CD14-positive monocyte (primary cell): ENCODE measurements at places on chromosomes 4 and X.

DNA sequence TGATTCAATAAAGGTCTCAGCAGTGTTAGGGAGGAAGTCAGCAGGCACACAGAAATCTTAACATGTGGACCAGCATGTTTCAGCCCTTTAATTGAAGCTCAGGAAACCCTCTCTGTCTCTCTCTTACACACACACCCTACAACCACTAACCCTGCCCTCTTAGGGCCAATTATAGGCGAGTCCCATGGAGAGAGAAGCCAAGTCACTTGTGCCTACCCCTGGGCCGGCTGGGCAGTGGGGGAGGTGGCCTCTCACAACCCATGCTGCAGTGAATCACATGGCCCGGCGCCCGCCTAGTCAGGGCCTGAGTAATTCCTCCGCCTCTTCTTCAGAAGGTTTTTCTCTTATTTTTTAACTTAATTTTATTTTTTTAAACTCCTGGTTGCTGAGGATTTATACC, 3.7 kb downstream of the FGD1 start:
- DNase-seq = no peak

DNA sequence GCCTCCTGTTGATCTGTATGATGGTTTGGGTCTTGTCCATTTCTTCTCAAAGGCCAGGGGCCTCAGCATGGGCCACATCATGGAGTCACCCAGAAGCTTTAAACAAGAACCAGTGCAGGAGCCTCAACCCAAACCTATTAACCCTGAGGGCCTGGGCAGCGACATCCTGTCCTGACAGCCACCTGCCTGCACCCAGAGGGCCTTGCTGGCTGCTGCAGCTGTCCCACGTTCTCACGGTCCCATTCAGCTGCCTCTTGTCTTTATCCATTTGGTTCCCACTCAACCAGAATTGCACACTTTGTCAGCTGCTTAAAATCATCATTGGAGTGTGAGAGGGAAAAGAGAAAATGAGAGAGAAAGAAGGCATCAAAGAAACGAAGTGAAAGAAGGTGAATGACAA, 21.6 kb downstream of the C4orf50 start:
- DNase-seq = no peak

DNA sequence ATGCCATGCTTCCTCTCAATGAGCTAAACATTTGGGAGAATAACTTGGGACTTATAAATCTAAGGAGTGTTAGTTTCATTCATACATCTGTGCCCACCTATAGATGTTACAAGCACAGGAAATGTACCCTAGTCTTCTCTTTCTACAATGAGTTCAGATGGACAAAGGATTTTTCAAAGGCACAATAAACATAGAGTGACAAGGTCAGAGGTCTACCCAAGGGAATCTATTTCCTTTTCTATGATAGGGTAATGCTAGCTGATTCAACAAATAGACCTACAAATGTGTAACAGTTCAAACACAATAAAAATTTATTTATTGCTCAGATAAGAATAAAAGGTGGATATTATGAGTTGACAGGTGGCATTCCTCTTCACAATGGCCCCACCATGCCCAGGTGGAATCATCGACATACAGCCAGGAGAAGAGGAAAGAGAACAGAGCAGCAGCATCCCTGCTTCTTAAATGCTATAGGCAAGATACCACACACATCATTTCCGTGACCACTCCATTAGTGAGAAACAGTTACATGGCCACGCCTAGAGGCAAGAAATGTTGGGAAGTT, 421.8 kb downstream of the HNRNPD start:
- DNase-seq = no peak

GRCh38 chr4:87375719-87376291, 15.2 kb downstream of the HSD17B11 start:
- DNase-seq = peak; percentile 55

GRCh38 chr4:147717878-147718277, 14.0 kb upstream of the ARHGAP10 start:
- DNase-seq = no peak

DNA sequence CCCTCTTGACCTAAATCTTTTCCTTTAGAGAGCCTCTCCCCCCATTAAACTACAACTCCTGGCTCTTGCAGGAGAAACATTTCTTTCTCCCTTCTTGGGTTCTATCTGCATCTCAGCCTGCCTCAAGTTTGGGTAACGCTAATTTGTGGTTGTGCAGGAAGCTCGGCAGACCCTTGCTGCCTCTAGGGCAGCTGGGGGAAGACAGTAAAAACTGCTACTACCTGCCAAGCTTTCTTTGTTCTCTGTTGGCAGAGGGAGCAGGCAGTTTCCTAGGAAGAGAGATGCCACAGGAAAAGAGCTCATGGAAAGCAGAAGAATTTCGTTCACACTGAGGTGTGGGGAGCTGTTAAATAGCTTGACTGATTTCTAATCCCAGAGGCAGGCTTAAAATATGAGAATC, 555.6 kb upstream of the IGFBP7 start:
- no peak for DNase-seq

DNA sequence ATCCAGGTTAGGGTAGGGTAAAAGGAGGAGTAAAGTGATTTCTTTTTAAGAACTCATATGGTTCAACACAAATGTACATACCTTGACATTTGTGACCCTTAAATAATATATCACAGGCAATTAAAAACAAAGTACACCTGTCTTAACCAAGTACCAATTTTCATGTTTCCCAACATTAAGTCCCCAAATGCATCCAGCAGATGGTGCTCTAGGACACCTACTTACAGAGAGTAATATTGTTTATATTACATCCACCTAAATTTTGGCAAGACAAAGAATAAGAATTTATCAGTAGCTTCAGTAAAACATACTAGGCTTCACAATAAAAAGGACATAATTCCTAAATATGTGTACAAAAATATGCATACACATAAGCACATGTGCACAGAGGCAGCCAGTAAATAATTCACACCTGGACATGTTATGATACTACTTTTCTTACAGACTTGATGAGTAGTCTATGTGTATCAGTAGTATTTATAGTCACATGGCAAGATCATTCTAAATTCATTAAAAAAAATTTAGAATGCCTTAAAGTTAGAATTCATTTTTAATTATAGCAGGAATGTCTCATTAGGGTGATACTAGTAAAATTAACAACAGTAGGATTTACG, 219.7 kb downstream of the DCLK2 start:
- DNase-seq = no peak

- DNase-seq = no peak
These were observed 109.5 kb downstream of the CPZ start for GRCh38 chr4:8702020-8702495.

DNA sequence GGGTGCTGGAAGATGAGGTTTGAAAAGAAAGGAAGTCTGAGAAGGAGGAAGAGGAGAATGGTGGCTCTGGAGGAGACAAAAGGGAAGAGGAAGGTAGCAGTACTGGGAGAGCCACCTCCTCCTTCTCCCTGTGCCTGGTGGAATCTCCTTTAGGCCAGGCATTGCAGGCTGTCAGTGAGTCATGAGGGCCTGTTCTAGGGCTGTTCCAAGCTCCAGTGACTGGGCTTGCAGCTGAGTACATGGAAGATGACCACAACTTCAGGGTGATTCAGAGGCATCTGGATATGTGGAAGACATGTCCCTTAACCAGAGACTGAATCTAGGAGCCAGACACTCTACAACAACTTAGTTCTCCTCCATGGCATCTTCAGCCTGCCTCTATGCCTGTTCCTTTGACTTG, 107.8 kb downstream of the EFNB1 start:
- peak; percentile 5 for DNase-seq

DNA sequence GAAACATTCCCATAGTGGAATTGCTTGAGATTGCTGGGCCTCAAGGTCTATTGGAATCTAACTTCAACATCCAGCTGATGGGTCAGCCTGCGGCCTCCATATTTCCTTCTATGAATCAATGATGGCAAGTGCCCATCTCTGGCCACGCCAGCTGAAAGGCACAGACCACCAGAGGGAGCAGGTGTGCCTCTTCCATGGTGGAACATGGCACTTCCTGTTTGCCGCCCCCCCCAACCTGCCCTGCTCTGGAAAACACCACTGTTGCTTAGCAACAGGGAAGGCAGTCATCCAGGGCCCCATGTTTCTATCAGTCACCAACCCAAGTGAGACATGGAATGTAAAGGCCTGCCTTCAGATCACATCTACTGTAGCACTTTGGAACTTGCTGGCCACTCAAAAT, 11.6 kb downstream of the PAGE4 start:
- peak; percentile 71 for DNase-seq

GRCh38 chr4:16150716-16151115, 66.9 kb upstream of the PROM1 start:
- no peak for DNase-seq

DNA sequence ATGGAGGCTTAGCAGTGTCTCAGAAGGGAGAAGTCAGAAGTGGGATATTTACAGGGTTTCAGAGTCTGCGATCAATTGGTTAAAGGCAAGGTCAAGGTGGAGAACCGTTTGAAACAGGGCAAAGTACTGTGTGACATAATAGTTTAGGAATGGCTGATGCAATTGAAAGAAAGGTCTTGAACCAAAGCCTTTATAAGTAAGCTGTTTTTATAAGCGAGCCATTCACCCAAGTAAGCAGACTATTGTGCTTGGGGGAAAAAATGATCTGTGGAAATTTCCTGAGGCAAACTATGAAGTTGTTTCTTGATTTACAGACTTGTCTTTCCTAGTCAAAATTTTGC, 327.3 kb downstream of the CAMK2D start:
- DNase-seq = no peak

GRCh38 chr4:14368391-14368790, 633.9 kb upstream of the CPEB2 start:
- no peak for DNase-seq

DNA sequence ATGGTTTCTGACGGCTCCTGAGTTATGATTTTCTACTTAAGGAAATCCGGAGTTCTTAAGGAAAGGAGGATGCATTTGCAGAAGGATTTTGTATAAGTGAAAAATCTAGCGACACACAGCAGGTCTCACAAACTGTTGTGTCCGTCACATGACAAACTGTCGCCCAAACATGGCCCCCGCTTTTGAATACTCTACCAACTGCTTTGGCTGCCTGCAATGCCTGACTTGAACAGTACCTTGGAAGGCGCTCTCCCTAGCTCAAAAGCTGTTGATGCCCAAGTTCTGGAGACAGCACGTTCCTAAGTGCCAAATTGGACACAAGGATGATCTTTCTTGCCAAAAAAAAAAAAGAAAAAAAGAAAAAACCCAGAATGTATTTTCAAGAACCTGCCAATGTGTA, 103.2 kb downstream of the ENPP6 start:
- no peak for DNase-seq

- peak; percentile 29 for DNase-seq
These were observed 265.5 kb downstream of the ARHGAP24 start for GRCh38 chr4:85740431-85740861.

GRCh38 chrX:3295731-3296130, 50.7 kb downstream of the MXRA5 start:
- no peak for DNase-seq

DNA sequence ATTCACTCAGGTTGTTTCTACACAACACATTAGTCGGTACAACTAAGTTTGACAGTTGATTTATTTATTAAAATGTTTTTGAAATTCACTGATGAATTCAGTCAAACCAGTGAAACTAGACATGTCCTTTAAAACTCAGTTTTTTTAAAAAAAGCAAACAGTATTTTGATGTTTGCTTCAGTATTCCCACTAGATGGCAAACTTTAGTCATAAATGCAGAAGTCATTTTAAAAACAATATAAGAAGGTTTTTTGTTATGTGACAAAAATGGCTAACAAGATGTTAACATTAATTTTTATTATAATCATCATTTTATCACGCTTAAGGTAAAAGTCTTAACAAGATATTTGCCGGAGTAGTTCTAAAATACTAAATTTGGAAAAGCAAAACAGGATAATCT, 1337.8 kb upstream of the DIAPH2 start:
- DNase-seq = no peak

DNA sequence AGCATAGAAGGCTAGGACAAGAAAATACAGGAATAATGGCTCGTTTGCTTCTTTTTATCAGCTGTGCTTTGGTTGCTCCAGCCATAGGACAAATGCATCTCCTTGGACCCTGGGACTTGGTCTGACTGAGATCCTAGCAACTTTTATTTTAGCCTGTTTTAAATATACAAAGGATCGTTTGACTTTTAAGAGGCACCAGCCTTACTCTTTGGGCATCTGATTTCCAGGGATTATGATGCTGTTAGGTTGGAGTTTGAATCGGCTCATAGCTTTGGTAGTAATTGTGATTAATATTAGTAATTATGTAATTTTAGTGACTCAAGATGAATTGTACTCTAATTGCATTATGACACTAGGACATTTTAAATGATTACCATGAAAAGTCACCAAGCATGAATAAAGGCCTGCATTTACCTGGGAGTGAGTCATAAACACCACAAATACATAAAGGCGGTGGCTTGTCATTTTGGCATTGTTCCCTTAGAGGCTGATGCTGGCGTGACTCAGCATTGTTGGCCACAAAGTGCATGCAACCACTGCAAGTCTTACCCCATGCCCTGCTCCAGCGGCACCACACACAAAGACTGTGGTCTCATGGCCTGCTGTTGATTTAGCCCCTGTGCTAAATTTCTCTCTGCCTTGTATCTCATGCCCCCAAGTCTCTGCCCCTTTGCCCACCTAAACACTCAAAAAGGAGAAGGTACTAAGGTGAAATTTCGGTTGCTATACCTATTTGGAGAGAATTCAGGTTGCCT, 12.4 kb downstream of the GPAT3 start:
- peak; percentile 96 for DNase-seq

DNA sequence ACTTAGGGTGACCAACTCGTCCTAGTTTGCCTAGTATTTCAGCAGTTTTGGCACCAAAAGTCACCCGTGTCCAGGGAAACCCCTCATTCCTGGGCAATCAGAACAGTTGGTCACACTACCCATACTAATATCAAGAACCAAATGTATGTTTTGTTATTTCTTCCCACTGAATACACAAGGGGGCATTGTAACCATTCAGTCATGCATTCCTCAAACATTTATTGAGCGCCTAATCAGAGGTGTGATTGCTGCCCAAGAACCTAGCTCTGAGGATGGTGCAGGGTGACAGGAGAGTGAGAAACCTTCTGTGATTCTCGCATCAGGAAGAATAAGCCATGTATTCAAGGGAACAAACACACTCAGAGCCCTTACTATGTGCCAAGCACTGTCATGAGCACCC, 69.8 kb upstream of the RAI2 start:
- DNase-seq = no peak

DNA sequence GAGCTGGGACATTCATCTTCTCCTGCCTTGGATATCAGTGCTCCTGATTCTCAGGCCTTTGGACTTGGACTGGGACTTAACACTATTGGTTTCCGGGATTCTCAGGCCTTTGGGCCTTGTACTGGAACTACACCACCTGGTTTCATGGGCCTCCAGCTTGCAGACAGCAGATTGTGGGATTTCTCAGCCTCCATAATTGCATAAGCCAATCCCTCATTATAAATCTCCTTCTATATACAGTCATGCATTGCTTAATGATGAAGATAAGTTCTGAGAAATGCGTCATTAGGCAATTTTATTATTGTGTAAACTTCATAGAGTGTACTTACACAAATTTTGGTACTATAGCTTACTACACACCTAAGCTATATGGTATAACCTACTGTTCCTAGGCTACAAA, 8.9 kb upstream of the CCNG2 start:
- peak; percentile 68 for DNase-seq
